ENCODE measurements at places on chromosomes 3 and 15.
A peak's percentile ranks its signal among the peaks of the same experiment; 100 is the strongest.

DNA sequence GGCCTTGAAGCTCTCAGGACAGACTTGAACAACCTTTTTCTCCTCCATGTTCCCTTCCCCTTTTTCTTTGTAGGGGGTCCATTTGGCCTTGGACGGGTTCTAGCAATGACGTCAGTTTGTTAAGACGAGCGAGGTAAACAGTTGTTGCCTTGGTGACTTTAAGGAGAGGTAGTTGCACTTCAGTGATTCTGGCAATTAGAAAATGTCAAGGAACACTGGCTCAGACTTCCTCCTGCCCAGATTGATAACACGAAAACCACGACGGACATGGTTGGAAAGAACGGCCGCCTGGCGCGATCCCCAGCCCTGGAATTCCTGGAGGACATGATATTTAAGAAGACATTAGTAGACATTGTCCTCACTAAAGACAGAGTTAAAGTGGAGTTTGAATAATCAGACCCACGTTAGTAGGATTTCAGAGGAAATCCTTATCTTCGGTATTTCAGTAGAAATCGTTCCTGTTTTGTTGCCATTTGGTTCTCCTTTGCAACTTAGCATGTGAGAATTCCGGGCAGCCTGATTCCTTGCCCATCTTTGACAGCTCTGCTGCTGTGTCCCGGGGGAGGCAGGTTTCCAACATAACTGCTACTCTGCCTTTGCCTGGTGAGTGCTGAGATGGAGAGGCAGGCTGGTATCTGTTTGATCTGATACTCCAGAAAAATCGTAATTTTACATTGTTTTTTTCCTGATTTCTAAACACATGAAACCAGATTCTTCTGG lies 87.3 kb downstream of the ST6GAL1 start:
- no peak for DNase-seq

- no peak for DNase-seq
These were observed 51.0 kb downstream of the RASA2 start for GRCh38 chr3:141537856-141538255.

DNA sequence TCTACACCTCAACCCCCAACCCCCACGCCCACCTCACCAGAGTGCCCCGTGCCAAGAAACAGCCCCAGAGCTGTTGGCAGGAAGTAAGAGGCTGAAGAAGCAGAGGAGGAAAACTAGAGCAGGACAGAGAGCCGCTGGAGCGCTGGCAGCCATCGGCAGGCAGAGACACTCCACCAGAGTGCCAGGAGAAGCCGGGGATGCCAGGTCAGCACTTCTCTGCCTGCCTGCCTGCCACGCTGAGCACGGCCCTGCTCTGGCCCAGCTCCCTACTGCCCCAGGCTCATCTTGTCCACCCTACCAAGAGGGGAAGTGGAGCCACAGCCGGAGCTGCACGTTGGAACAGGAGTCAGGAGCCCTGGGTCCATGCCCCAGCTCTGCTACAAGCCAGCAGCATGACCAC lies 29.7 kb downstream of the CACNA2D2 start:
- no peak for DNase-seq

- DNase-seq = peak; percentile 28
These were observed 146.1 kb upstream of the UMPS start for GRCh38 chr3:124584245-124584551.

DNA sequence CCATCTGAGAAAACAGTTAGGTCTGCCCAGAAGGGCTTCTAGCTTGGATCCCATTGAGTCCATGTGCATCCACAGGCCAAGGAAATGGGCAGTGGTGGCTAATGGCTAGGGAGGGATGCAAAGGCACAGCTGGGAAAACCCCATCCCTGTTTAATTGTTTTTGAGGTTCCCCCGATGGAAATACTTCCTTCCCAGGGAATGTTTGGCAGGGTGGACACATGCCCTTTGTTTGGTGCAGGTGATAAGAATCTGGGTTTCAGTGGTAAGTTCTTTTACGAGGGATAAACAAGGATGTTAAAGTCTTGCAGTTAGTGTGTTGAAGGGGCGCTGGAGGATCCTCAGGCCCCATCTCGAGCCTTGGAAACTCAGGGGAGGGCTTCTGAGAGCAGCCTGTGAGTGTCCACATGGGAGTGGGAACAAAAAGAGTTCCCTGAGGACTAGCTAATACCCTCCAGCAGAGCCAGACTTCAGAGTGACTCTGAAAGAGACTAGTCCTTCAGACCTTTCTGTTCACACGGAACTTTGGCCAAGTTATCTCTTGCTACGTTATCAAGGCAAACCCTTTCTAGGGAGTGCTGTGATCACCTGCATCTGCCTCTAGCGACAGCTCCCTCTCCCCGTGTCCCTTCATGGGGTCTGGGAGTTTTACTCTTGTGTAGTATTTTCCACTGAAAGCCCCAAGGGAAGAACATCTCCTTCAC lies 17.4 kb downstream of the PTPRG start:
- no peak for DNase-seq

DNA sequence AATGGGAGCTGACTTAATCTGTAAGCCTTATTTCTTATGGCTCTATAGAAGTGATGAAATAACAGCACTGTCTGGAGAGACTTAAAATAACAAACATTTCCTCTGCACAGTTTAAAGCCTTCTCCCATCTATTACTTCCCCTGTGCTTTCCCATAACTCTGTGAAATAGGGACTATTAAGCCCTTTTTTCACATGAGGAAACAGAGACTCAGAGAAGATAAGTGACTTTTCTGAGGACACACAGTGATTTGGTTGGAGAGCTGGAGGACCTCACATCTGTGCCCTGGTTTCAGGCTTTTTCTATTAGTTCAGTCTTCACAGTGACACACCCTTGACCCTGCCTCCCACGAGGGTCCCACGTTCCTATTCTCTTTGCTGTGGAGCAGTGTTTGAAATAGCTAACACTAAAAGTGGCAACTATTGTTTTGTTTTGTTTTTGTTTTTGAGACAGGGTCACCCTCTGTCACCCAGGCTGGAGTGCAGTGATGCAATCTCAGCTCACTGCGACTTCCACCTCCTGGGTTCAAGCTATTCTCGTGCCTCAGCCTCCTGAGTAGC lies 82.9 kb downstream of the ST6GAL1 start:
- DNase-seq = no peak

DNA sequence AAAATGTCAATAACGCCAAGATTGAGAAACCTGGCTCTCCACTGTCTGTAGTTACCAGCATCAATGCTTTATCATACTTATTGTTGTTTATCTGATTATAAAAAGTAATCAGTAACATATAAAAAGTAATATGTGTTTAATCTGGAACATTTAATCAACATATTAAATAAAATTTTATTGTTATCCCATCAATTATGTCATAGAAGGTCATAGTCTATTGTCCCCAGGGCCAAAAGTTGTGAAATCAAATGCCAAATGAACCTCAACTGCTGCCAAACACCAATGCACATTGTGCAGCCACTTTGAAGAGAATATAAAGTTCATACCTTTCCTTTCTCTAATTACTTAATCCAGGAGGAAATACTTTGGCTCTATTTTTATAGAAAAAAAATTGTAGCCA lies 106.6 kb downstream of the EOMES start:
- no peak for DNase-seq

DNA sequence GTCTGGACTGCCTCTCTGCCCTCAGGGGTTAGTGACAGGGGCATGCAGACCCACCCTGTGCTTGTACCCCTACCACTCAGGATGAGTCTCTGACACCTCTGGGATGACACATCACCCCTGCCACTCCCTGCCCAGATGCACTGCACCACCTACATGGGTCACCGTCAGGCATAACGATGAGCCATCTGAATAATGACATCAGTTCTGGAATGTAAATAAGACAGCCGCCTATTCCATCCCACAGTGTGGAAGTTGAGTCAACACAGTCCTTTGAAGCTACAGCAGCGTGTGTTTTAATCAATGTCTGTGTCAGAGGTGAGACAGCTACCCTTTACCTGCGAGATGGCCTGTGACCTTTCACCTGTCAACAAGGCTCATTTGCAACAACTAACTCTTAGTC lies 268.7 kb upstream of the ARRDC4 start:
- DNase-seq = no peak

- DNase-seq = peak; percentile 48
These were observed 30.7 kb upstream of the ST3GAL6 start for GRCh38 chr3:98732286-98733052.

GRCh38 chr3:23644676-23645075 lies 161.1 kb upstream of the UBE2E1 start:
- DNase-seq = no peak

GRCh38 chr3:17356585-17356984 lies 385.8 kb downstream of the TBC1D5 start:
- no peak for DNase-seq

DNA sequence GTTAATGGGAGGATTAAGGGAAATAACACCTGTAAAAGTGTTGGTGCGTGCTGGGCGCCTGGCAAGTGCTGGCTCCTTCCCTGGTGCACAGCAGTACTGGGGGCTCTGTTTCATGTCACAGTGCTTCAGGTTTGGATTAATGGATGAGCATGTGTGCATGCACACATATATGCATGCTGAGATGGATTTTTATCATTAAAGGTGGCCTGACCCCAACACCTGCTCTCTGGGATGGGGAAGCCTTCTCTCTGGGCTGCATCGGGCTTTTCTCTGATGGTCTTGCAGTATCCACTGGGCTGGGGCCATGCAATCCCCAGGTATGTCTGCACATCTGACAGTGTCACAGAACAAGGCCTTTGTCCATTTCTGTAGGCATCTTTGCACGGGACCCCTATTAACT lies 127.5 kb upstream of the PLXNA1 start:
- no peak for DNase-seq

DNA sequence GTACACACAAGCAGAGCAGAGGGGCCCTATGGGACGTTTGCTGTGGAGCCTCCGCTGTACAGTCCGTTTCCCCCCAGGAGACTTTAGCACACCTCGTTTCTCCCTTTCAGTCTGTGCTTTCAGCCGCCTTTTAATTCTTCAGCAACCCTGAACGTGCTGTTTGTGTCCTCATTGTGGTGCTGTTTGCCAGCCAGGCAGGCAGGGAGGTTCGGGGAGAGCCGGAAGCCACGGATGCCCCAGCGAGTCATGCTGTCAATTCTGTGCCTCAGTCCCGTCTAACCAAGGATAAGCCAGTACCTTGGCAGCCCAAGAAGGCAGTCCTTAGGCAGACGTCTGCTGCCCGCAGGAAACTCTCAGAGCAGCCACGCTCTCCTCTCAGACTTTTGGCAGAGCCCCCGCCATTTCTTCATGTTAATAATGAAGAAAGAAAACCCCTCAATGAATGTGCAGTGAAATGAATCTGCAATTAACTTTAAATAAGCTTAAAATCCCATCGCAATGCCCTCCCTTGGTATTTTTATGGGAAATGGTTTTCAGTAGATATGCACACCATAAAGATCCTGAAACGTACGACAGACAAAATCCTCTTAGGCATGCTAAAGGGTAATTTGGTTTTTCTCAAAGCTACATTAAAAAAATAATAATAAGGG lies 158.6 kb downstream of the UACA start:
- DNase-seq = no peak

GRCh38 chr3:100600181-100601042 lies 9.0 kb upstream of the ADGRG7 start:
- DNase-seq = peak; percentile 70

- DNase-seq = no peak
These were observed 71.3 kb downstream of the CLSTN2 start for GRCh38 chr3:140006331-140006730.

DNA sequence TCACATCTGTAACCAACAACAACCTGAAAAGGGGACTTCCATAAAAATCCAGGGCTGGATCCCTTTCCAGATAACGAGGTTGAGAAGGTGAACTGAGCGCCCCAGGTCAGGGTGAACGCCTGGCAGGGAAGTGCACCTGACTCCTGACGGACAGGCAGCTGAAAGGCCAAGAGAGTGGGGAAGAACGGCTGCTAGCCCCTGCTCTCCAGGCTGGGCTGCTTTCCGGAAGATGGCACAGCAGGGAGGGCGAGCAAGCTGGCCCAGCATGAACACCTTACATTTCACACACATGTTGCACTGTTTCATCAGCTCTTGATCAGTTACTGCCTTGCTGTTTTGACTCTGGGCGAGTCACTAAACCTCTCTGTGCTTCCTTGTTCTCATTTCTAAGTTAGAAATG lies 127.2 kb upstream of the IQSEC1 start:
- DNase-seq = no peak
